NCI-H1436 treated with DMSO at 0.1 percent for 48 hours (cell line): ENCODE measurements at places on chromosomes 11 and 22.
A peak's percentile ranks its signal among the peaks of the same experiment; 100 is the strongest.

GRCh38 chr11:1736447-1736992, 13.9 kb downstream of the IFITM10 start:
- DNase-seq: no peak

DNA sequence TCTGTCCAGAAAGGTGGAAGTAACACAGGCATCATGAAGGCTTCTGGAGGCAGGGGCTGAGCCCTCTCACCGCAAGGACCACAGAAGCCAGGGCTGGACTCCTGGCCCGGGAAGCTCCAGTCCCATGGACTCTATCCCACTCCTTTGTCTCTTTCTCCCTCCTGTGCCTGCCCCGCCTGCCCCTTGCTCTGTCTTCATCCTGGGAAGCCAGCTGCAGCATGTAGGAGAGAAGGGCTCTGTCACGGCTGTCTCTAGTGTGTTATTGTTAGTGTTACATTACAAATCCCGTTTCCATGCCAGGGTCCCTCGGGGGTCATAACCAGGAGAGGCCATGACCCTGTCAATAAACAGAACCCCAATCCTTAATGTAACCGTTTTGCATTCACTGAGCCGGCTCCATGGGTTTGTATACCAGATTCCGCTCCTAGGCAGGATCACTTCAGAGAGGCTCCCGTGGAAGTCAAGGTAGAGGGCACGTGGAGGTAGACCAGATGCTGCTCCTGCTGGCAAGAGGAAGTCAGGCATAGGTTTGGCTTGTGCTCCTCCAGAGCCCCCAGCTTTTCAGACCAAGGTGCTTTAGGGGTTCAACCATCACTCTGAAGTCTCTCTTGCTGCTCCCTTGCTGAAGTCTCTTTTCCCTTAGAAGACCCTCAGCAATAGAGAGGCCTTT, 293.2 kb downstream of the ETS1 start:
- no peak for DNase-seq

DNA sequence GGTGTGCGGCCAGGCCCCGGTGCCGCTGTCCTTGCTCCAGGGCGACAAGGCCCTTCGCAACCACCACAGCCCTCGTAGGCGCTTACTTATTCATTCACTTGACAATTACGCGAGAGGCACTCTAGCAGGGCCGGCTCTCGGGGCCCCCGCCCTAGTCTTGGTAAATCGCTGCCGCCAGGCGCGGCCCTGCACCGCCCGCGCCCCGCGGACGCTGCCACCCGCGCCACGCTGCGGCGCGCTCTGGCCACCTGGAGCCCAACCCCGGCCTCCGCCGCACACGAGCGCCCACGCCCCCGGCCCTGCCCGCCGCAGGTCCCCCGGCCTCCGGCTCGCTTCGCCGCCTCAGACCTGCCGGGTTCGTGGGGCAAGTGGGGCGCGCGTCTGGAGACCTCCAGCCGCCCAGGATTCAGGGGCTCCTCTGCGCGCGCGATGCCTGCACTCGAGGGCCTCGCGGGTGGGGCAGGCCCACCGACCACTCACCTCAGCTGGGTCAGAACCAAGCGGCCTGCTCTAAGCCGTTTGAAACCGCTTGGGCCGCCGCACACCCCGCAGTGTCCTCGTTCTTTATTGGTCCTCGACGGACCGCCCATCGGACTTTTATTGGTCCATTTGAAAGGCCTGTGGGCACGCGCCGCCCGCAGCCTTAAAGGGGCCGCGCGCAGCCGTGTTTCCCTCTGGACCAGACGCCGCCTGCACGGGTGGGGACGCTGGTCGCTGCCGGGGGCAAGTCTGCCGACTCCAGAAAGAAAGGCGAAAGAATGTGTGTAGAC, at the start of gene CKAP5:
CKAP5 (minus strand) TSS at position 541 of the 770 bp plus-strand sequence. CDS start 25,049 bp downstream, outside the sequence.
- peak; percentile 48 for DNase-seq

DNA sequence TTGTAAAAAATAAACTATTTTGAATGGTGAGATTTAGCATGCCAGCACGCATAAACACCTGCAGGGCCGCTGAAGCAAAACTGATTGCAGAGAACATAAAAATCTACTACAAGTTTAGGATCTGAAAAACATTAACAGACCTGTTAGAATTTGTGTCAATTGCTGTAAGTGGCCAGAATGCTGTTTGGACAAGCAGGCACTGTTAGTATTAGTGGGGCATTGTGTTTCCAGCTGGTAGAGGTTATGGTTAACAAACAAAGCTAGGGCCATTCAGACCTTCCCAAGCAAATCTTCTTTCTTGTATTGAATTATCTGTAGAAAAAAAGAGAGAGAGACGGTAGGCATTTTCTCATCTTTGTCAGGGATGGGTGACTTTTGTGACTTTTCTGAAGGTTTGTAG, 57.6 kb upstream of the OLFML1 start:
- no peak for DNase-seq

DNA sequence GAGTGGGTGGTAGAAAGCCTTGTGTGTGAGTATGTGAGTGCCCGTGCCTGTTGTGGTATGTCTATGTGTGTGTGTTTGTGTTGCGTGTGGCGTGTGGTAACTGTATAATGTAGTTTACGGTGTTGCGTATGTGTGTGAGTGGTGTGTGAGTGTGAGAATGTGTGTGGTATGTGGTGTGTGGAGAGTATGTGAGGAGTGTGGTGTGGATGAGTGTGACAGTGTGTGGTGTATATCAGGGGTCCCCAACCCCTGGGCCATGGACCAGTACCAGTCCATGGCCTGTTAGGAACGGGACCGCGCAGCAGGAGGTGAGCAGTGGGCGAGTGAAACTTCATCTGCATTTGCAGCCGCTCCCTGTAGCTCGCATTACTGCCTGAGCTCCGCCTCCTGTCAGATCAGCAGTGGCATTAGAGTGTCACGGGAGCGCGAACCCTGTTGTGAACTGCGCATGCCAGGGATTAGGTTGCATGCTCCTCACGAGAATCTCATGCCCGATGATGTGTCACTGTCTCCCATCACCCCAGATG, 5.7 kb downstream of the UPK3A start:
- no peak for DNase-seq

DNA sequence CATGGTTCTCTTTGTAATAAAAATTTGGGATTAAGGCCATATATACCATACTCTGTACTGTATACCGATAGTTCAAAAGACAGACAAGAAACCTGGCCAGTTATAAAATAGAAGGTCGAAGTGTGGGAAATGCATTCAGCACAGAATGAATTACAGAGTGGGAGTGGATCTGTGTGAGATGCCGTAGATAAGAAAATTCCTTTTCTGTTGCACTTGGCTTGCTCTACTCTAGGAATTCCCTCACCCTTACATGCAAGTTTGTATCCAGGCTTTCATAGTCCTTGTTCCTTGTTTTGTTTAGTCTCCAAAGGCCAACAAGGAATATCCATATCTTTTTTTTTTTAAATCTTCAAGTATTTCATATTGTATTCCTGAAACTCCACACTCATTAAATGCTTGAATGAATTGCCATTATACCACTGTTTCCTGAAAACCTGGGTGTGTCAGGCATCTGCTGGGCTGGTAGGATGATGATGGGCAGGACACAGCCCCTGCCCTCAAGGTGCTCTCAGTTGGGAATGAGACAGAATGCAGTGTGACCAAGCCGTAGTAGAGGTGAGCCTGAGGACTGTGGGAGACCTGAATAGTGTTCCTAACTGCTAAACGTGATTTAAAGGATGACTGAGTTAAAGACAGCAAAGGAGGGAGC, 53.5 kb downstream of the TEAD1 start:
- no peak for DNase-seq

- DNase-seq: no peak
These were observed 40.4 kb downstream of the RRAS2 start for GRCh38 chr11:14318581-14318981.

- DNase-seq: no peak
These were observed 62.7 kb downstream of the STK33 start for GRCh38 chr11:8531312-8531711.

GRCh38 chr11:24642648-24643047, 145.8 kb downstream of the LUZP2 start:
- no peak for DNase-seq

GRCh38 chr22:33119044-33119443, 60.9 kb upstream of the SYN3 start:
- DNase-seq: no peak

GRCh38 chr11:67071420-67072284, 15.0 kb downstream of the RHOD start:
- no peak for DNase-seq

- no peak for DNase-seq
These were observed 55.9 kb upstream of the MN1 start for GRCh38 chr22:27857443-27857842.

GRCh38 chr11:74739546-74740270, 8.5 kb upstream of the CHRDL2 start:
- DNase-seq: no peak

GRCh38 chr11:2380807-2381350, 3.8 kb downstream of the CD81 start:
- no peak for DNase-seq
